ENCODE measurements at places on chromosomes 7 and 10.

DNA sequence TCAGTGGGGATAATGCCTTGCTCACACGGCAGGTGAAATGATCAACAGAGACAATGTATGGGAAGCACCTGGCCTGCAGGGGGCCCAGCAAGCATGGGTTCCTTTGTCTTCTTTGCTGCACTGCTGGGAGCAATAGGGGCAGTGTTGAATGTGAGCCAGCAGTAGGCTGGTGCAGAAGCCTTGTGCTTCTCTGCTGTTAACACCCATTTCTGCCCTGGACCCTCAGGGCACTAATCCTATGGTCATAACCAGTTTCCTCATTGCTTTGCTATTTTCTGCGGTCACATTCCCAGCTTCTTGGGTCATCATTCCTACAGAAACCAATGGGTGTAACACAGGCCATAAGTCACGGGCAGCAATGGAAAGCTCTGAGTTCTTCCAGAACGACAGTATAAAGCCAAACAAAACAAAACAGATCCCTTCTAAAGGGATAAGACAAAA lies 10.9 kb upstream of the LGI1 start:
- no peak for DNase-seq

GRCh38 chr7:5597772-5598171 lies 174.1 kb upstream of the TNRC18 start:
- no peak for DNase-seq

GRCh38 chr7:3043544-3044371 lies at the start of gene CARD11:
Gene CARD11, minus strand, starts transcription at chr7:3043867. Its CDS starts 85,361 bp downstream, at chr7:2958506.
- peak; percentile 59 for DNase-seq

GRCh38 chr10:110357252-110357780 lies 52.6 kb upstream of the SMNDC1 start:
- no peak for DNase-seq

- DNase-seq = no peak
Measured at GRCh38 chr10:100129424-100129823, 47.8 kb upstream of the CPN1 start.

DNA sequence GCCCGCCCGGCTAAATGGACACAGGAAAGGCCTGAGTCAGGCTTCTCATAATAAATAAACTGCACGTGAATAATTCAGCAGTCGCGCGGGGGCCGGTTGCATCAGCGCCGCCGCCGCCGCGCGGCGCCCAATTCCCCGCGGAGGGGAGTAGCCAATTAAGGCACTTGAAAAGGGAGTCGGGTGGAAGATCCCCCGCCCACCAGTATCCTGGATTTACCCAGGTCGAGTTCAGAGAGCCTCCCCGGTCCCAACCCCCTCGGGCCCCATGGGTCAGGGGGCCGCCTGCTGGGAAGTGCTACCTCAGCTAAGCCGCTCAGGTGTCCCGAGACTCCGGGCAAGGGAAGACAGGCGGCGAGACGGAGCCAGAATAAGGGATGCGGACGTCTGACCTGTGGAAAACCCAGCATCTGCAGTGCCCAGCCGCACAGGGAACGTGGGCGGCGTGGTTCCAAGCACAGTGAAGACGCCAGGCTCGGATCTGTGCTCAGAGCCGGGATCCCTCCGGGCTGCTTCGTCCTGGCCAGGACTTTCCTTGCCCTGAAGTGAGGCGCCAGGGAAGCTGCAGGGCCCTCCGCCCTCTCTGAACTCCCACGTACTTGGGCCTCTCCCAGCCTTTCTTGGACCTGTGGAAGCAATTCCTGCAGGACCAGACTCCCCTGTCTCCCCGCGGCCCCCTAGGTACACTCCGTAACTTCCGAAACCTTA lies 7.3 kb upstream of the LBX1 start:
- DNase-seq = no peak

- DNase-seq = no peak
Measured at GRCh38 chr7:69219381-69219780, 378.9 kb upstream of the AUTS2 start.

DNA sequence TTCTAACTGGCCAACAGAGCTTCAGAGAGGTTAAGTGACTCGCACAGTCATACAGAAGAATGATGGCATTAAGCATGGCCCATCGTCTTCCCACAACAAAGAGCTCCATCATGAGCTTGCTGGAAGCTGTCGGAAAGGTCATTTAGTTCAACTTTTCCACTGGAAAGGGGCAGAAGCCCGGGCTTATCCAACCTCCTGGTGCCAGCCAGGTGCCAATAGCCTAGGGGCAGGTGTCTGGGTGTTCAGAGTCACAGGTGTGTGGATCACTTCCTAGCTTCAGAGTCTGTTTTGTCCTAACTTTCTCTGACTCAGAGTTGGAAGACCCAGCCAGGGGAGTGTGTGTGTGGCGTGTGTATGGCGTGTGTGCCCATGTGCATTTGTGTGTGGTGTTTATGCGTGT lies 1.3 kb upstream of the TRPV6 start:
- DNase-seq = peak; percentile 40

DNA sequence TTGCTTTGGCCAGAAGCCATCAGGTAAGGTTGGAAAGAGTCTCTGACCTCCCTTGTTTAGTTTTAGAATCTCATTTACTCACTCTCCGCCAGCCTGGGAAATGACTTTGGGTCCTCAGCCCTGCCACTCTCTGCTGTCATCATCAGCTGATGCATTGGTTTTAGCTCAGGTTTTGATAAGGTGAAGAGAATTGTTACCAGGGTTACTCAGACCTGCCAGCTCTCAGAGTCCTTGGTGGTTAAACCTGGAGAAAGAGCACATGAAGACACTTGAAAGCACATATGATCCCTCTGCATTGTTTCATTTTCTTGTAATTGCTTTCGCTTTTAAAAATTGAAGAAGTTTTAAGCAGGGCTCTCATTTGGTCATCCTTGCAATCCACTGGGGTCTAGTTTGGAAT lies 4.0 kb upstream of the CROT start:
- DNase-seq = no peak

- no peak for DNase-seq
Measured at GRCh38 chr7:134174795-134175261, 47.7 kb downstream of the LRGUK start.

DNA sequence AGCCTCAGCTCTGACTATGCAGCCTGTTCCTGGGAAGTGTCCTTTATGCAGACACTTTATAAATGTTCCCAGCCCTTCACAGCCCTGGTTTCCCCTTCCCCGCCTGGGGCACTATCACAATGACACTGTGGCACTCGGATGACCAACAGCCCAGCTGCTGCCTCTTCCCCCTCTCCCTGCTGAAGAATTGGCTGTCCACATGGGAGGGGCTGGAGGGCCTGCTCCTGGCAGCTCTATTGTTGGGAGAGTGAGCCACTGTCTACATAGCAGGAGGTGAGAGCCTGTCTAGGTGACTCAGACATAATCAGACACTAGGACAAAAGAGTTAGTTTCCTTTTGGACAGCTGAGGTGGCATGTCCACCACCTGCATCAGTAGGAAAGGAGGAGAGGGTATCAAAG lies 437.5 kb downstream of the PLXNA4 start:
- DNase-seq = no peak

Data from coronary artery (tissue), 2 donors.